Astrocyte (in vitro differentiated cells and primary cell): ENCODE measurements at places on chromosomes 6 and 20. TPM values are rescaled to one million over a fixed set of nuclear protein-coding genes. Genes with fewer than 3 reads are reported as not detected.

RNF182 gene
- total RNA-seq: 5.4 and 8.3 TPM in 2 replicates

PI16 gene
- total RNA-seq: not detected in 2 replicates

XKR7 gene
- total RNA-seq: 0.36 and 0.48 TPM in 2 replicates

HSPA12B gene
- not detected in 2 replicates for total RNA-seq

- DNase-seq: no peak
- no peaks in the 10 kb centered on the region for H3K27me3 ChIP-seq
- H3K36me3 ChIP-seq: peaks cover 14% of the 10 kb centered on the region
- peaks cover 18% of the 10 kb centered on the region for H3K4me1 ChIP-seq
- H3K27ac ChIP-seq: no peak overlapping the region
Measured at GRCh38 chr20:38021087-38021772, 12.0 kb downstream of the TTI1 start.

DNA sequence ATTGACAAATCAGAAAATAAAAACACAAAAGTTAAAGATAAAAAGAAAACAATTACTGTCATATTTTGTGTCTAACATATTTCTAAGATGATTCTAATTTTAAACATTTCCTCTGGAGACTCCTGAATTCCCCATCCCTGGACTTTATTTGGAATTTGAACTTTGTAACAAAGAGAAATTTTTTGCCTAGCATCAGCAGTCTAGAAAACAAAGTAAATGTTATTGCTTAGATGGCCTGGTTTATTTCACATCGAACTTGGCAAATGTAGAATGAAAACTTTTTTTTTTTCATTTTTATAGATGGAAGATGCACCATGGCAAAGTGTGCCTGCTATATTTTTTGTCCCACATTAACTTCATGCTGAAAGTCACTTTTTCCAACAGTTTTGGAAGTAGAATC lies 159.1 kb downstream of the TBX18 start:
- H3K27me3 ChIP-seq: no peaks in the 10 kb centered on the region
- H3K4me3 ChIP-seq: no peak overlapping the region
- H3K36me3 ChIP-seq: no peaks in the 10 kb centered on the region
- no peak overlapping the region for H3K27ac ChIP-seq
- no peak for DNase-seq
- H3K4me1 ChIP-seq: no peaks in the 10 kb centered on the region

- no peak for DNase-seq
- H3K4me1 ChIP-seq: peaks cover 39% of the 10 kb centered on the region
- H3K27me3 ChIP-seq: no peaks in the 10 kb centered on the region
- no peak overlapping the region for H3K4me3 ChIP-seq
Measured at GRCh38 chr6:43495409-43495941, 14.7 kb downstream of the LRRC73 start.

GRCh38 chr6:3001773-3002293 lies 2.1 kb downstream of the NQO2 start:
- no peaks in the 10 kb centered on the region for H3K36me3 ChIP-seq
- H3K27me3 ChIP-seq: no peaks in the 10 kb centered on the region
- H3K4me3 ChIP-seq: no peak overlapping the region
- H3K27ac ChIP-seq: peak overlapping the region; percentile 28
- peak; percentile 53 for DNase-seq

DNA sequence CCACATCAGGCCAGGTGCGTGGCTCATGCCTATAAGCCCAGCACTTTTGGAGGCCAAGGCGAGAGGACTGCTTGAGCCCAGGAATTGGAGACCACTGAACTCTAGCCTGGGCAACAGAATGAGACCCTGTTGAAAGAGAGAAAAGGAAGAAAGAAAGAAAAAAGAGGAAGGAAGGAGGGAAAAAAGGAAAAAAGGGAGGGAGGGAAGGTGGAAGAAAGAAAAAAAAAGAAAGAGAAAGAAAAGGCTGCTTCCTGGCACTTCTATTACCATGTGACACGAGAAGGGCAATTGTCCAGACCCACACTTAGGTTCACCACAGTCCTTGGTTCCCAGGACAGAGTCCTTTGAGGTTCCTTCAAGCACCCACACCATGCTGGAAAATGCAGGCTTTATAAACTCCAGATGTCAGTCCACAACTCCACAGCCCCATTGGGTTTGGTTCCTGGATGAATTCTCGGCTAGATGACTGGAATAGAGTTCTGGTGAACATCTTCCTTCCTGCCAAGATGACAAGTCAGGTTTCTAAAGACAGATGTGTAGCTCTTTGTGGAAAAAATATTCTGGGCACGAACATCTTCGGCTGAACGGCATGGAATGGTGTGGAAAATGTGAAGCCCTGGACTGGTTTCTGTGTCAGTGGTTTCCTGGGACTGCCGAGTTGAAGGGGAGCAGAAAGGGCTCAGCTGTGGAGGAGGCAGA lies 32.5 kb downstream of the NT5E start:
- H3K36me3 ChIP-seq: peaks cover 9% of the 10 kb centered on the region
- H3K27me3 ChIP-seq: no peaks in the 10 kb centered on the region
- H3K4me1 ChIP-seq: peaks cover 8% of the 10 kb centered on the region
- DNase-seq: no peak

DNA sequence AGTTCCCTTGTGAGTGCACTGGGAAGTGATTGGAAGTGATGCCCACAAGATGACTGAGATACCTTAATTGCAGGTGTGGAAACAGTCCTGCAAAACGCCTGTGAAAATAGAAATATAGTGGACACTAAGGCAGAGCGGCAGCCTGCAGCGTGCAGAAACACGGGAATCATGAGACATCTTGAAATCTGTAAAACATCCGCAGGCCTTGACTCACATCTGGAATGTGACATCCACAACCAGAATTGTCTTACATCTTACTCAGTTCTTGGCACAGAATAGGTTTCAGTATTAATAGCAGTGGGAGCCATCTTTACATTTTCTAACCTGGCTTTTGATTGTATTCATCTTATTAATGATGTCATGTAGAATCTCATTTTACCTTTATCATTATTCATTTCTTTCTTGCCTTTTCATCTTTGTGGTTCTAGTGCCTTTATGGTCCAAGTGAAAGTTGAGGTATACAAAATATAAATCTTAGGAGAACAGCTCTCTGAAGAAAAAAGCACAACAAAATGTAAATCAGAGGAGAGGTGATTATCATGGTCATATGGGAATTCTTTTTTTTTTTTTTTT lies 44.6 kb downstream of the CDYL start:
- no peaks in the 10 kb centered on the region for H3K27me3 ChIP-seq
- no peaks in the 10 kb centered on the region for H3K36me3 ChIP-seq
- H3K27ac ChIP-seq: no peak overlapping the region
- no peak overlapping the region for H3K4me3 ChIP-seq
- H3K4me1 ChIP-seq: no peaks in the 10 kb centered on the region

GRCh38 chr20:43040427-43040826 lies 149.3 kb downstream of the PTPRT start:
- no peaks in the 10 kb centered on the region for H3K4me1 ChIP-seq
- no peak overlapping the region for H3K27ac ChIP-seq
- H3K27me3 ChIP-seq: no peaks in the 10 kb centered on the region
- no peak overlapping the region for H3K4me3 ChIP-seq
- no peak for DNase-seq

DNA sequence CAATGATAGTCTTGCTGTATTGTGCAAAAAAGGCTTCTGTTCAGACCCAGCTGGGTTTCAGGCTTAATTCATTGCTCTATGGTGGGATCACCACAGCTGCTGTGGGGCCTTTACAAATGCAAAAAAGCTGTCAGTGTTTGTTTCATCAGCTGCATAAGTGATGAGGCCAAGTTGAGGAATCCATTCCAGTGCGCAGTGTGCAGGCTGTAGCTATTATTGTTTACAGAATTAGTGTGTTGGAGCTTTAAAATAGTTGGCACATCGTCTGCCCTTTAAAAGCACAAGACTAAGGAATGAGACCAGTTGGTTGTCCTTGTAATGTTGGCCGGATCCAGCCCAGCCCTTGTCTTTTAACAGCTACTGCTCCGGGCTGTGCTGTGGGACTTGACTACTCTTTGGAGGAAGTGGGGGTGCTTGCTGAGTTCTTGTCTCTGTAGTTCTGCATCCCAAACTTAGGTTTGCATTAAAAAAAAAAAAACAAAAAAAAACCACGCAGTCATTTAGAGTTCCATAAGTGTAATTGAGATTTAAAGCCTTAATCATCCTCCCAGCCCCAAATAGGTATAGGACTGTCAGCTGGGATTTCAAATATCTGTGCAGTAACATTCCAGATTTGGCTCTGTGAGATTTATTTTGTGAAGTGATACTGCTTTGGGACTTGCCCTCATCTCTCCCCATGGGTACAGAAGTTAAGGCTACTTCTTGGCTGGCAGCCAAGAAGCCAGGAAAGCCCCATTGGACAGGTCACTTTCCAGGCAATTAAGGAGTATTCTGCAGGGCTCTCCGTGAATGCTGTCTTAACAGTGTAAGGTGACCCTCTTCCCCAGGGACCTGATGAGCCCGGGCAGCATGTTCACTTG lies 19.3 kb downstream of the JARID2 start:
- H3K27ac ChIP-seq: no peak overlapping the region
- H3K27me3 ChIP-seq: no peaks in the 10 kb centered on the region
- no peaks in the 10 kb centered on the region for H3K36me3 ChIP-seq
- H3K4me1 ChIP-seq: peaks cover 50% of the 10 kb centered on the region
- DNase-seq: peak; percentile 66

DNA sequence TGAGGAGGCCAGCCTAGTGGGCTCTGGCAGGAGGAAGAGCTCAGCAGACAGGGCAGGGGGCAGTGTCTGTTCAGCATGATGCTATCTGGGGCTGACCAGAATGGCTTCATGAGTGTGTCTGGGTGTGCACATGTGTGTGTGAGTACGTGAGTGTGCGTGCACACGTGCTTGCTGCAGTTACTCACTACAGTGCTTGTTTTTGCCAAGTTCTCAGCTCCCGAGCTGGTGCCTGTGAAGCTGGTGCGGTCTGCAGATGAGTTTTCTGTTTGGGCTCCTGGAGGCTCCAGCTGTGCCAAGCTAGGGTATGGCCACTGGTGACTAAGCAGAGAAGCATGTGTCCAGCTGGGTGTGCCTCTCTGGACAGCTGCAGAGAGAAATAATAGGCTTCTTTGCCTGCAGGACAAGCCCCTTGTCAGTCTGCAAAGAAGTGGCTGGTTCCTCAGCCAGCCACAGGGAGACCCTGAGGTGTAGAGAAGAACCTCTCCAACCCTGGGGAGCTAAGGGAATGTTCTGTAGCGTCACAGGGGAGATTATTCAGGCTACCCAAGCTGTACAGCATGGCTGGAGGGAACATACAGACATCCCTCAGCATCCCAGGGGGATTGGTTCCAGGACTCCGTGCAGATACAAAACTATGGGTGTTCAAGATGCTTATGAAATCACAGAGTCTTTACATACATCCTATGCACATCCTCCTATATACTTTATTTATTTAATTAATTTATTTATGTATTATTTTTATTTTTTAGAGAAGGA lies 40.2 kb upstream of the FAM50B start:
- DNase-seq: peak; percentile 88
- peak overlapping the region; percentile 83 for H3K27ac ChIP-seq
- no peaks in the 10 kb centered on the region for H3K27me3 ChIP-seq
- H3K4me1 ChIP-seq: peaks cover 37% of the 10 kb centered on the region
- no peaks in the 10 kb centered on the region for H3K36me3 ChIP-seq
- no peak overlapping the region for H3K4me3 ChIP-seq

DNA sequence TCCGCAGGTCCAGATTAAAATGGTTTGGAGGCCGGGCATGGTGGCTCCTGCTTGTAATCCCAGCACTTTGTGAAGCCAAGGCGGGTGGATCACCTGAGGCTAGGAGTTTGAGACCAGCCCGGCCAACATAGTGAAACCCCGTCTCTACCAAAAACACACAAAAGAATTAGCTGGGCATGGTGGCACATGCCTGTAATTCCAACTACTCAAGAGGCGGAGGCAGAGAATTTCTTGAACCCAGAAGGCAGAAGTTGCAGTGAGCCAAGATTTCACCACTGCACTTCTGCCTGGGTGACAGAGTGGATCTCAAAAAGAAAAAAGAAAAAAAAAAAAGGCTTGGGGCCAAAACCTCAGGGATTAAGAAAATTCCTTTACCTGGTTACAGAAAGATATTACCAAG lies 30.5 kb downstream of the C6orf15 start:
- H3K4me3 ChIP-seq: no peak overlapping the region
- H3K4me1 ChIP-seq: peaks cover 12% of the 10 kb centered on the region
- no peaks in the 10 kb centered on the region for H3K36me3 ChIP-seq

- no peak overlapping the region for H3K27ac ChIP-seq
- DNase-seq: no peak
- H3K4me3 ChIP-seq: no peak overlapping the region
- H3K36me3 ChIP-seq: peaks cover 2% of the 10 kb centered on the region
Measured at GRCh38 chr6:41583565-41583964, 37.4 kb downstream of the FOXP4 start.

DNA sequence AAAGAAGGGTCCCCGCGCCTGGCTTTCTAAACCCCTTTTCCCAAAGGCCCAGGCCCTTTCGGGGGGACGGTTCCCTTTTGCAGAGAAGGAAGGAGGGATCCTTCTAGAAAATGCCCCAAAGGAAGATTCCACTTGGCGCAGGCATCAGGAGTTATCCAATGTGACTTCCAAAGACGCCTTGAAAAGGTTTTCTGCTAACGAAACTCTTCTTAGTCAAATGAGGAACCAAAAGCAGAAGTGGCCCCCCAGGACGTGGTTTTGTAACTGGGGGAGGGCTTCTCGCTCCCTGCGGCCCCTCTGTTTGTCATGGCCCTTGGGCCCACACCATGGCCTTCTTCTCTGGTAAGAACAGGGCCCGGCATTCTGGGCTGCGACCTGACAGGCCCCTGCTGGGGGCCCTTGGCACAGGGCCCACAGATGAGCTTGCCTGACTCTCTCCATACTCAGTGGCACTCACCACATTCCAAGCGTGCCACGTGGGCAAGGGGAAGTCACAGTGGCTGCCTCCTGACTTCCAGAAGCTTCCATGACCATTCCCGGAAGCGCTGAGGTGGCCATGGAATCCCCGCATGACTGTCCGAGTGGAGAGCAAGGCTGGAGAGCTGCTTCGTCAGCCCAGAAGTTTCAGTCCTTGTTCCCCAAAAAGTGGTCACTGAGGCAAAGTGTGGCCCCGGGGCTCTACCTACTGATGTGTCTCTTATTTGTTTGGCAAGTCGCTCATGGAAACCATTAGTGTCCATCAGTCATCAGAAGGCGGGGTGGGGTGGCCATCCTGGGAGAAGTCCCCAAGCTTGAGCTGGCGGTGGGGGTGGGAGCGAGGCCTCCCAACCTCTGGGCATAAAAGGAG lies 834 bp upstream of the CTSZ start:
- no peak overlapping the region for H3K27ac ChIP-seq
- no peaks in the 10 kb centered on the region for H3K27me3 ChIP-seq
- peaks cover 40% of the 10 kb centered on the region for H3K4me1 ChIP-seq
- no peak overlapping the region for H3K4me3 ChIP-seq
- no peak for DNase-seq

DNA sequence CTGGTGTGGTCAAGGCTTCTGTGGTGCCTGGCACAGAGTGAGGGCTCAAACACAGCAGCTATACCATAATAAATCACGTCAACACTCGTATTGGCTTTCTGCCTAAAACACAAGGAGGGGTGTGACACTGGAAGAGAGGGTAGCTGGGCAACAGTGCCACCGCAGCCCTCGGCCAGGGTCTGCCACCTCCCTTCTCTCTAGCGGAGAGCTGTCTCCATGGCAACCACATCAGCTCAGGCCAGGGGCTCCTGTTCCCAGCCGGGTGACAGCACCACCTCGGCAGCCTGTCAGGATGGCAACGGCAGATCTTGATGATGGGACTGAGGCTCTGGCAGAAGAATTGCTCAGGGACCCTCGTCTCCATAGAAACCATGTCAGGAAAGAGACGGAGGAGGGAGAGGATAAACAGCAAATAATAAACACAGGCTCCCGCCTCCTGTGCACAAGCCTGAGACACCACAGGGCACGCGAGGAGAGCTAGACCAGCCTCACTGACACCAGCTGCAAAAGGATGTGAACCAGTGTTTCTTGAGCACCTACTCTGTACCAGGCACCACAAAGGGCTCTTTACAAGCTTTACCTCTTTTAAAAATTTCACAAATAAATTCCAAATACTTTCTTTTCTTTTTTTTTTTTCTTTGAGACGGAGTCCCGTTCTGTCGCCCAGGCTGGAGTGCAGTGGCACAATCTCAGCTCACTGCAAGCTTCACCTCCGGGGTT lies 50.4 kb upstream of the TLDC2 start:
- no peak overlapping the region for H3K27ac ChIP-seq
- peaks cover 19% of the 10 kb centered on the region for H3K36me3 ChIP-seq
- no peak overlapping the region for H3K4me3 ChIP-seq
- no peaks in the 10 kb centered on the region for H3K27me3 ChIP-seq
